NCI-H1417 (cell line): ENCODE measurements at places on chromosomes 6 and 20.

DNA sequence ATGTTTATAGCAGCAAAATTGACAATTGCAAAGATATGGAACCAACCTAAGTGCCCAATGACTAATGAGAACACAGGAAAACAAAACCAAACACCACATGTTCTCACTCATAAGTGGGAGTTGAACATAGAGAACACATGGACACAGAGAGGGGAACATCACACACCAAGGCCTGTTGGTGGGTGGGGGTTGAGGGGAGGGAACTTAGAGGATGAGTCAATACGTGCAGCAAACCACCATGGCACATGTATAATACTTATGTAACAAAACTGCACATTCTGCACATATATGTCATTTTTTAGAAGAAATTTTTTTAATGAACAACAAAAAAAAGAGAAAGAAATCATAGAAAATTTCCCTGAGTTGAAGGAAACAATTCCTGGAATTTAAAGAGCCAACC is 3.9 kb downstream of the EPM2A start:
- no peak for DNase-seq

DNA sequence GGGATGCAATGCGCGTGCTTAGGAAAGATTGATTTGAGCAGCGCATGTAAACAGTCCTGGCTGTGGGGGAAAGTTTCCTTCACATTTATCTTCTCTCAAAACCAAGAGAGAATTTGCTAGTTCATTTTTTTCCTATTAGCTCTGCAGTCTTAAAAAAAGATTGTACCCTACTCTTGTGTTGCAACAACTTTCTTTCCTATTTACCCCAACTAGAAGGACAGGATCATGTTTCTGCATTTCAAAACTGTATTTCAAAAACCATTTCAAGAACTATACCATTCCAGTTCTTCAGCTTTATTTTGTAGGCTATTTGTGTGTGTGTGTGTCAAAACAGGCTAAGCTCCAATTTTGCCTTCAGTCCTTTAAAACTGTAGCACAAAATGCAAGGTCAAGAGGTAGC is 473.1 kb downstream of the KIF16B start:
- no peak for DNase-seq

DNA sequence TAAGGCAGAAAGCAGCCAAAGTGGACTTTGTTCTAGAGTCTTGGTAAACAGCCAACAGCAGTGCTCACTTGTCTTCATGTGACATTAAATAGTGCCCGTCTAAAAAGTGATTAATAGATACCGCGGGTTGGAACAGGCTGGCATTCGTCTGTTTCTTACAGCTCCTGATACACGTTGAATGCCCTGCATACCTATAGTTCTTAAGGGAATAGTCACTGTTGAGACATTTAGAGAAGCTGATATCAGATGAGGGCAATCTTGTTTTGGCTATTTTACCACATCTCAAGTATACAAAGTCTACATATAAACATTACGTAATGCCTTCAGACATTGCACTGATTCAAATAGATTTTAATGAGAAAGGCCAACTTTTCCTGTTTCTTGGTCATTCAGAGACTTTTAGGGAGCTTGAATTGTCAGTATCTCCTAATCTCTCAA is 374.9 kb upstream of the FLRT3 start:
- DNase-seq = peak; percentile 20

- DNase-seq = no peak
Measured at GRCh38 chr6:19866985-19867627, 29.9 kb downstream of the ID4 start.

DNA sequence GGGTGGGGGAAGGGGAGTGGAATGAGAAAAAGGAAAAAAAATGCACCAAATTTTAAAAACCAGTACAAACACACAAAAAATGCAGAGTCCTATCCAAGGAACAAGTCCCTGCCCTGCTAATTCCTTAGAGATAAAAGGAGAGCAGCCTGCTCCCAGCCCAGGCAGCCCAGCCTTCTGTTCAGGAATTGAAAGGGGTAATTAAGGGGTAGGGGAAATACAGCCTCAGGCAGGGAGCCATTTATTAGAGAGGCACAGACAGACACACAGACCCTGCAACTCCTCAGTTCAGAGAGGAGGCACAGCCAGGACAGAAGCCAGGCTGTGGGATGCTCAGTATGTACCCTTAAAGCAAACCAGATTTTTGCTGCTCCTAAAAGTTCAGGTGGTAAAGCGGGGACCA is 137.2 kb downstream of the EYA2 start:
- DNase-seq = no peak
